ENCODE measurements at places on chromosomes 5 and 9.

DNA sequence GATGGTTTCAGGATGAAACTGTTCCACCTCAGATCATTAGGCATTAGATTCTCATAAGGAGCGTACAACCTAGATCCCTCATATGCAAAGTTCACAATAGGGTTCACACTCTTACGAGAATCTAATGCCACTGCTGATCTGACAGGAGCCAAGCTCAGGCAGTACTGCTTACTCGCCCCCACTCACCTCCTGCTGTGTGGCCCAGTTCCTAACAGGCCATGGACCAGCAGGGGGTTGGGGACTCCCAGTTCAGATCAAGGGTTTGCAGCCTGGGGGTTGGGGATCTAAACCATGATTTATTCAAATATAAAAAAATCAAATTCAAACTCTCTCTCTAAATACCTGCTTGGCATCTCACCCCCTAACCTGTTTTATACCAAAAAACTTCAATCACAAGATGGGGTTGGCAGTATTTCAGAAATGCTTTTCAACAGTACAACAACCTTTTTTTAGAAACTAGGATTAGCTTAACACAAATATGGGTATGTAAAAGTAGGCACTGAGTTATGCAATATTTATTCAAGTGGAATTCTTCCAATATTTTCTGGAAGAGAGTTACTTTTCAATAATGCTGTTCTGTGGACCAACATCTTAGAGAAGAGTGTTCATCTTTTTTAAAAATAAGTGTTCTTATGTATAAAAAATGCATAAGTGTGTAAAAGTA is 30.1 kb upstream of the SLC12A2 start:
- no peak for DNase-seq

GRCh38 chr5:132055441-132055807 is 5.0 kb upstream of the IL3 start:
- DNase-seq: no peak

GRCh38 chr5:104652271-104652861 is 1089.8 kb upstream of the NUDT12 start:
- DNase-seq: no peak

DNA sequence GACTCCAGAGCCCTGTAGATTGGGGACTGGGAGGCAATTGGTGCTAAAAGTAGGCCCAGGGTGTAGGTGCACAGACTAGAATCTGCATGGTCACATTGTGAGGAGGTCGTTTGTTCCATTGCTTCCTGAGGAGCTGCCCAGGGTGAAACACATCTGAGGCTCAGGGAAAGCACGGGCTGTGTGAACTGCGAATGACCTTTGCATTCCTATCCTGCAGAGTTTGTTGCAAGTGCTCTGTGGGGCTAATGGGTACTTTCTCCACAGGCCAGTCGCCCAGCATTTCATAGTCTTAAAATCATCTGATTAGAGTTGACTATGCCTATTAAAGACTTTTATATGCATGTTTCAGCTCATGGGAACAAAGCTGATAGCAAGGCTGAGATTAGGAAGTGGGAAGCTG is 14.4 kb upstream of the SLC46A2 start:
- no peak for DNase-seq

GRCh38 chr5:11281842-11282241 is 520.8 kb upstream of the DAP start:
- DNase-seq: no peak

- DNase-seq: no peak
Measured at GRCh38 chr5:98349251-98349989, 424.0 kb upstream of the RGMB start.

DNA sequence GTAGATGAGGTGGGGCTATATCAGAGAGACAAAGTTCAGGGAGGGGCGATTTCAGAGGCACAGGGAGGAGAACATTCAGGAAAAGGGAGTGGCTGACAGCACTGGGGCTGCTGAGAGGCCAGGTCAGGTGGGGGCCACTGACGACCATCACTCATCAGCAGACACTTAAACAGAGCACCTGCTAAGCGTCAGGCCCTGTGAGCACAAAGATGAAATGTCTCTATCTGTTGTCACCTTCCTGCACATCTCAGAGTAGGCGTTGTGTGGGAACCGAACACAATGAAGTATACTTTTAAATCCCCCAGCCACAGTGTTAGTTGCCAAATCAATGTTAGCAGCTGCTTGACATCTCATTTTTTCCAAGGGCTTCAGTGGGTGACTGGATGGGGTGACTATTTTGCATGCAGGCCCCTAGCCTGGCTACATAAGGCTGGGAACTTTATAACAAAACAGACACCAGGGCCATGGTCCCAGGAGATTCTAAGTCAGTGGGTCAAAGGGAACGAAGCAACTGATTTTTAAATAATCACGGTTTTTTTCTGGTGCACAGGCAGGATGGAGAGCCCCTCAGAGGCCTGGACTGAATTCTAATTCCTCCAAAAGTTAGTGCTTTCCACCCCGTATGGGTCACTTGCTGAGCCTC is 31.1 kb upstream of the ANKRD18A start:
- no peak for DNase-seq

- DNase-seq: no peak
Measured at GRCh38 chr5:89929834-89930233, 479.7 kb downstream of the CETN3 start.

DNA sequence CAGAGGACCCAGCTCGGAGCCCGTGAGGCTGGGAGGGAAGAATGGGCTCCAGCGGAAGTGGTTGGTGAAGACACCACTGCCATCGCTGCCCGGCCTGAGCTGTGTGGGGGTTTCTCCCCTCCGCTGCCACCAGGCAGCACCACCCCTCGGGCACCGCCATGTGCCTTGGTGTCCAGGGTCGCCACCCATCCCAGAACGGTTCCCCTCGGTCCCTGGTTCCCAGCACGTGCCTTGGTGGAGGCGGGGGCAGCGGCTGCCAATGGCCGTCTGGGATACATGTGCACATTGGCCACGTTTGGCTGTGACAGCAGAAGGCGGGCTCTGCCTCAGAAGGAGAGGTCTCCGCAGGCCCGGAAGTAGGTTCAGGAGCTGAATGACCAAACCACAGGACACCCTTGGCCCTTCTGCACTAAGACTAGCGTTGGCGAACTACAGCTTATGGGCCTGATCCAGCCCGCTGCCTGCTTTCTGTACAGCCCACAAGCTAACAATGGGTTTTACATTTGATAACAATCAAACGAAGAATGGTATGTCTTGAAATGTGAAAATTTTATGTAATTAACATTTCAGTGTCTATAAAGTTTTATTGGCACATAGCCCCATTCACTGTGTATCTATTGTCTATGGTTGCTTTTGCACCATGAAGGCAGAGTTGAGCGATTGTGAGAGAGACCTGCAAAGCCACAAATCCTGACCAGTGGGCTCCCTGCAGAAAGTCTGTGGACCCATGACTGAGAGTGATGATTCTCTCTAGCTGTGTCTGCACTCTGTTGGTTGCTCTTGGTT is 91.7 kb upstream of the RAPGEF1 start:
- DNase-seq: no peak

DNA sequence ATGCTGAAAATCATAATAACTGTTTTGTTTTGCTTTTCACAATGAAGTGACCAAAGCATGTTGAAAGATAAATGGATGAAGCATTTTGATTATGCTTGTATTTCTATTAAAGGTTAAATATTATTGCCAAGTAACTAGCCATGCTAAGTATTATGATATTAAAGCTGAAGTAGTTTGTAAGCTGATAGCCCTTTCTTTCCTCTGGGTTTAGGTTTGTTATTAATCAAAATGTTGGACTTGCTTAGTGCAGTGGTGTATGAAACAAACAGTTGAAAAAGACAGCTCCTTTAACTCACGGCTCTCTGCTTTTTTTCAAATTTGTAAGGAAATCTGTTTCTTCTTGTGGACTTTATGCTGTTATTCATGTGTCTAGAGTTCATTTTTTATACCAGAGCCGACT is 246.0 kb downstream of the CWC27 start:
- DNase-seq: no peak

GRCh38 chr9:107644733-107645463 is 155.3 kb upstream of the KLF4 start:
- no peak for DNase-seq

DNA sequence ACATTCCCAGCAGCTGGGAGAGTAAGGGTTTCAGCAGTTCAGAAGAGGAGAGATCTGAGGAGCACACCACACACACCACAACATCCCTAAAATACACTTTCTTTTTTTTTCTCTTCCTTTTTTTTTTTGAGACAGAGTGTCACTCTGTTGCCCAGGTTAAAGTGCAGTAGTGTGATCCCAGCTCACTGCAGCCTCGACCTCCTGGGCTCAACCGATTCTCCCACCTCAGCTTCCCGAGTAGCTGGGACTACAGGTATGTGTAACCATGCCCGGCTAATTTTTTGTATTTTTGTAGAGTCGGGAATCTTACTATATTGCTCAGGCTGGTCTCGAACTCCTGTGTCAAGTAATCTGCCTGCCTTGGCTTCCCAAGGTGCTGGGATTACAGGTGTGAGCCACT is 9.7 kb upstream of the UBAP1 start:
- no peak for DNase-seq

- DNase-seq: no peak
Measured at GRCh38 chr5:77239126-77239741, 28.8 kb downstream of the PDE8B start.

GRCh38 chr5:98940581-98940980 is 11.8 kb upstream of the CHD1 start:
- DNase-seq: no peak

DNA sequence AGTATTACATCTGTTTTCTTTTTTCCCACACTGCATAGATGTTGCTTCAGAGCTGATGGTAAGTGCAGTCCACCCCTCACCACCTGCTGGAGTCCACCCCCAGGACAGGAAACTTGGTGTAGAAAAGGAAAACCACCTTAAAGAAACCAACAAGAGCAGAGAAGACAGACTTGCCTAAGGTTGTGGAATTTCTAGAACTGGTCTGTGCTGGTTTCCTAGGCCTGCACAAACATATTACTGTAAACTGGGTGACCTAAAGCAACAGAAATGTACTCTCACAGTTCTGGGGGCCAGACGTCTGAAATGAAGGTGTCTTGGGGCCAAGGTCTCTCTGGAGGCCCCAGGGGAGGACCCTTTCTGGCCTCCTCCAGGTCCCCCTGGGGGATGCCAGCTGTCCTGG is 293.4 kb upstream of the IRX1 start:
- DNase-seq: no peak

DNA sequence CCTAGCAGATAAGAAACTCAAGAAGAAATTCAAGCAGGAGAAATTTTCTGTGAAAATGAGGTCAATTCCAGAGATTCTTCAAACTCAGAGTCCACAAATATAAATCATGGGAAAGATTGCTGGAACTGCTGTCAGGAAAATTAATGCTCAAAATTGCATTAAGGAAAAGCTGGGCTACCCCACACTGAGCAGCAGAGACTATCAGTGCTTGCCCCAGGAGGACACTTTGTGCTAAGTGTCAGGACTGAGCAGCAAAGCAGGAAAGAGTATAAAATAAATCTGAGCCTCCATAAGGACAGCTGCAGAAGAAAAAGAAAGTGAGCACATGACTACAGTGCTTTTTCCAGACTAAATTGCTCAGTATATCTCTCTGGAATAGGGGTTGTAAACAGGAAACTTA is 81.6 kb downstream of the RGS7BP start:
- no peak for DNase-seq

DNA sequence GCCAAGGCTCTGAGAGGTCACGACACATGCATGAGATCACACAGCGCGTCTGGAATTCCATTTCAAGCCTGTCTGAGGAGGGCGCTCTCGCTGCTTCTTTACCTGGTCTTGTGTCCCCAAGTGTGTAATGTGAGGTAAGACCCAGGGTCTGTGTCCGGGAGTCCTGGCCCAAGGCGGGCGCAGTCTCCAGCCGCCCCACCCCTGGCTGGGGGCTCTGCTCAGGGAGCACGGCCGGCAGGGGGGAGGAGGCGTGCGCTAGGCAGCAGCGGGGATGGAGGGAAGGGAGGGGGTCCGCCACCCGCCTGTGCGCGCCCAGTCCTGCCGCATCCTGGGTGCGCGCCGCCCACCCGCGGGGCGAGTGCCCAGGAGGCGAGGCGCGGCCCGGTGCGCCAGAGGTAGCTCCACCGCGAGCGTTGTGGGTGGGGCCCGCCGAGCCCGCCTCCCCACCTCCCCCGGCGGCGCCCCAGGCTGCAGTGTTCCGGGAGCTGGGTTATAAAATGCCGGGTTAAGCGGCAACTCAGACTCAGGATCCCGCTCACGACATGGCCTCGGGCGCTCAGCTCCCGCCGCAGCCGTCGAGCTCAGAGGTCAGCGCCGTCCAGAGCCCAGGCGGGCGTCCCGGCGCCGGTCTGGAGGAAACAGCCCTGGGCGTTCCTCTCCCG is at the start of gene CCNI2:
TSS of gene CCNI2 (plus strand) at position 473 of the 662 bp plus-strand sequence. CDS start at position 543, 70 bp downstream.
- DNase-seq: peak; percentile 69

DNA sequence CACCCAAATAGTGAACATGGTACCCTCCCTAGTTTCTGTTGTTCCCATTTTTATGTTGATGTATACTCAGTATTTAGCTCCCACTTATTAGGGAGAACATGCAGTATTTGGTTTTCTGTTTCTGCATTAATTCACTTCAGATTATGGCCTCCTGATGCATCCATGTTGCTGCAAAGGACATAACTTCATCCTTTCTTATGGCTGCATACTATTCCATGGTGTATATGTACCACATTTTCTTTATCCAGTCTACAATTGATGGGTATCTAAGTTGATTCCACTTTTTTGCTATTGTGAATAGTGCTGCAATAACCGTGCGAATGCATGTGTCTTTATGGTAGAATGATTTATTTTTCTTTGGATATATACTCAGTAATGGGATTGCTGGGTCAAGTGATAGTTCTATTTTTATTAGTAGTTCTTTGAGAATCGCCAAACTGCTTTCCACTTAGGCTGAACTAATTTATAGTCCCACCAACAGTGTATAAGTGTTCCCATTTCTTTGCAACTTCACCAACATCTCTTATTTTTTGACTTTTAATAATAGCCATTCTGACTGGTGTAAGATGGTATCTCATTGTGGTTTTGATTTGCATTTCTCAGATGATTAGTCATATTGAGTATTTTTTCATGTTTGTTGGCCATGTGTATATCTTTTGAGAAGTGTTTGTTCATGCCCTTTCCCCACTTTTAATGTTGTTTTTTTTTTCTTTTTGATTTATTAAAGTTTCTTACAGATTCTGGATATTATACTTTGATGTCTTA is 79.6 kb downstream of the SMIM15 start:
- DNase-seq: no peak

- DNase-seq: no peak
Measured at GRCh38 chr5:151204051-151204450, 19.8 kb downstream of the CCDC69 start.

DNA sequence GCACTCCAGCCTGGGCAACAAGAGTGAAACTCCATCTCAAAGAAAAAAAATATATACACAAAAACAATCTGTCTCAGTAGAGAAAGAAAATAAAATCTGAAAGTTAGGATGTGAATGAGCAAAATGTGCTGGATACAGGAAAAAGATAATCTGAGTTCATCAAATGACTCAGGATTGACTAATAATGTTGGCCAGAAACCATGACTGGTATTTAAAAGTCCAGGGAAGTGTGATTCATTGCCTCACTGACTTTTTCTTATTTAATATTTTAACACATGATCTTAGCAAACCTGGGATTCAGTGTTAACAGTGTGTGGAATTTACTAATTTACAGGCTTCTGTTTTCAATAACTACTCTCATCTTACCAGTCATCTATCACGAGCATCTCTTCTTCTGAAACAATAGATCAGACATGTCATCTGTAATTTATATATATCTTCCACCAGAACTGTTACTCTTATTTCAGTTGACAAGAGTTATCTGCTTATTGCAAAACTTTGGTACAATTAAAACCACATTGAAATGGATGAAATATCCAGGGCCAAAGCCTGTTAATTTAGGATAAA is 256.7 kb downstream of the CDH12 start:
- no peak for DNase-seq

All from activated T-helper 9 cell treated with anti-CD3 and anti-CD28 coated beads, Interleukin-2, amount 50 U/mL, for 16 hours (primary cell).